ENCODE measurements at places on chromosomes 2 and 18. TPM values are rescaled to one million over a fixed set of nuclear protein-coding genes. Genes with fewer than 3 reads are reported as not detected.

The CLHC1 gene
- polyA plus RNA-seq: 36.7 TPM

The VAMP8 gene
- 89.3 TPM for polyA plus RNA-seq

The CYBRD1 gene
- polyA plus RNA-seq: 41.6 TPM

The THADA gene
- 41.7 TPM for polyA plus RNA-seq

The WDR12 gene
- 146 TPM for polyA plus RNA-seq

The DSC2 gene
- polyA plus RNA-seq: 48.3 TPM

The MAP3K19 gene
- polyA plus RNA-seq: 0.73 TPM
